ENCODE measurements at places on chromosomes 7 and 10.
A peak's percentile ranks its signal among the peaks of the same experiment; 100 is the strongest.

GRCh38 chr10:58839771-58840170 is 327.1 kb downstream of the BICC1 start:
- DNase-seq: no peak

GRCh38 chr7:4791738-4792536 is 16.5 kb downstream of the AP5Z1 start:
- DNase-seq: no peak

DNA sequence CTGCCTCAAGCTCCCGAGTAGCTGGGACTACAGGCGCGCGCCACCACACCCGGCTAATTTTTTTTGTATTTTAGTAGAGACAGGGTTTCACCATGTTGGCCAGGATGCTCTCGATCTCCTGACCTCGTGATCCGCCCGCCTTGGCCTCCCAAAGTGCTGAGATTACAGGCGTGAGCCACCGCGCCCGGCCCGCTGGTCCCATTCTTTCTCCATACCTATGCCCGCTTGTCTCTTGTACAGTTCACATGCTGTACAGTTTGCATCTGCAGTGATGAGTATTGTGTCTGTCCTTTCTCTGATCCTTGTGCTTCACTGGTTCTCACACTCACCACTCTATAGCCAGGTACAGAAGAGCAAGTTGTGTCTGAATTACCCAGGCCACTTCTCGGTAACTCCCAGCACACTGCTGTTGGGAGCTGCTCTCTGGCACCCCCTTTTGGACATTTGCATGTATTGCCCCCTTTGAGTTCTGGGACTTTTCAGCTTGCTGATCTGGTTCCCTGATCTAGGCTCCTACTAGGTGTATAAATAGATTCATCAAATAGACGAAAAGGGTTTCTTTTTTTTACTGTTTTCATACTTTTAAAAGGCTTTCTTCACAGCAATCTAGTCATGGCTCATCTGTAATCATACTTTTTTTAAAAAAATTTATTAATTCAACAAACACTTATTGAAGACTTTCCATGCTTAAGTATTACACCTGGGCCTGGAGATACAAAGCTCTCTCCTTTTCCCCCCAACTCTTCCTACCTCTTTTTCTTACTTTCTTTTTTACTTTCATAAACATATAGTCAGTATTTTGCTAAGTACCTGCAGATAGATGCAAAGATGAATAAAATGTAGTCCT is 53.5 kb downstream of the AOAH start:
- DNase-seq: peak; percentile 41

- DNase-seq: no peak
Observed at GRCh38 chr7:31794851-31795344, 107.9 kb downstream of the PPP1R17 start.

DNA sequence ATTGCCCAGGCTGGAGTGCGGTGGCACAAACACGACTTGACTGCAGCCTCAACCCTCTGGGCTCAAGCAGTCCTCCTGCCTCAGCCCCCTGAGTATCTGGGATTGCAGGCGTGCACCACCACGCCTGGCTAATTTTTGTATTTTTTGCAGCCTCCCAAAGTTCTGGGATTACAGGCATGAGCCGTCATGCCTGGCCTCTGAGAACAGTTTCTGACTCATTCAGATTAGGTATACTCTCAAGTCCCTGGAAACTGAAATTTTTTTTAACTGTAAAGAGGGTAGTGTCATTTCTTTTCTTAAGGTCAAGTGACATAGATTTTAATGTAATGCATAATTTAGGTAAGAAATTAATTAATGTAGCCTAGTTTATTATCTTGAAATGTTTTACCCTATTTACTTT is 104.7 kb downstream of the SEPTIN7 start:
- no peak for DNase-seq

- DNase-seq: no peak
Observed at GRCh38 chr7:159016591-159016990, 128.1 kb downstream of the VIPR2 start.
